ENCODE measurements at places on chromosomes 2 and 18.

- peak; percentile 61 for DNase-seq
These were observed 12.7 kb downstream of the ICOS start for GRCh38 chr2:203949228-203949627.

- peak; percentile 63 for DNase-seq
These were observed 1.5 kb downstream of the SLC39A10 start for GRCh38 chr2:195658541-195658890.

- no peak for DNase-seq
These were observed 607.9 kb upstream of the ID2 start for GRCh38 chr2:8073916-8074315.

DNA sequence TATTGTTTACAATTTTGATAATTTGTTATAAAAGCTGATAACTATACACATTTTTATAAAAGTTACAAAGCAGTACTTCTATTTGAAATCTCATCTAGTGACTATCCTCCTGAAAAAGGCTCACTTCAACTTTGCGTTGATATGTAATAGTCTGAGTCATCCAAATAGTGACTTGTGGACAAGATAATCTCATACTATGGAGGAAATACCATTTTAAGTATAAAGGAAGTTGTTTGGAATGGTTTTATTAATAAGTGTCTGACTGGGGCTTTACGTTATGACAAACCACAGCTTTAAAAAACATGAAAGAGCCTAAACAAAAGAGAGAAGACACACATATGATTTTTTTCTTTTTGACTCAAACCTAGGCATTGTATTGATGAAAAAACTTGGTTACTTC lies 272.3 kb upstream of the COL3A1 start:
- DNase-seq = no peak

DNA sequence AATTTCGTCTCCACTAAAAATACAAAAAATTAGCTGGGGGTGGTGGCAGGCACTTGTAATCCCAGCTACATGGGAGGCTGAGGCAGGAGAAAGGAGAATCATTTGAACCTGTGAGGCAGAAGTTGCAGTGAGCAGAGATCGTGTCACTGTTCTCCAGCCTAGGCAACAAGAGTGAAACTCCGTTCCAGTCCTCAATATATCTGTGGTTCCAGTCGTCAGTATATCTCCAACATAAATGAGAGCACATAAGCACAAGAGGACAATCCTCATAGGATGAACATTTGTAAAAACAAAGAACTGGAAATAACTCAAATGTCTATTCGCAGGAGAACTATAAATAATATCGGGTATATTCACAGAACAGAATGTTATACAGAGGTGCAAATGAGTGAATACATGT lies 13.1 kb upstream of the PLEK start:
- no peak for DNase-seq

DNA sequence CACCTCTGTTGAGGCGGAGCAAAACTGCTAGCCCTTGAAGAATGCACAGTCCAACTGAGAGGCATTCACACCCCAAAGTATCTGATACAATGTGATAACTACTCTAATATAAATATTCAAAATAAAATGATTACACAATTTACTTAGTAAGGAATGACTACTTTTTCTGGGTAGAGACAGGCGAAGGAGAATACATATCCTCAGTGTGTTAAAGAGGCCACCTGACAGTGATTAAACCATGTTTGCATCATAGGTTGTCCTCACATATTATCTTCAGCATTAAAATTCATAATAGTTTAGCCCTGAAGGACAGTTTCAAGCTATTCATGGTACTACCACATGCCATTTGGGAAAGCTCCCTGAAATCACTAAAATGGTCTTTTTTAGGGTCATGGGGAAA lies 16.9 kb upstream of the BAZ2B start:
- DNase-seq = no peak

- no peak for DNase-seq
These were observed 12.9 kb upstream of the SNORC start for GRCh38 chr2:232857158-232857563.

- DNase-seq = no peak
These were observed 12.8 kb downstream of the RBFA start for GRCh38 chr18:80046961-80047541.

DNA sequence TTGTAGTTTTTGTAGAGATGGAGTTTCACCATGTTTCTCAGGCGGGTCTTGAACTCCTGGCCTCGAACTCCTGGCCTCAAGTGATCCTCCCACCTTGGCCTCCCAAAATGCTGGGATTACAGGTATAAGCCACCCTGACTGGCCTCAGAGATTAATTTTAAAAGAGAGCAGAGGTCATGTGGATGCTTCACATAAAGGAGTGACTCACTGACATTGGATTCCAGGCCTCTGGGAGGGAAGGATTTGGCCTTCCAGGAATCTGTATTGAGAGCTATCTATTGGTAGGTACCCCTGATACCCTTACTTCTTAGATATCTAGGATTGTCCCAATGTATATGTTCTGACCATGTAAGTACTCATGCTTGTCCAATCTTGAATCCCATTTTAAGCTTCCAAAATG lies 138.4 kb downstream of the FAM161A start:
- no peak for DNase-seq

DNA sequence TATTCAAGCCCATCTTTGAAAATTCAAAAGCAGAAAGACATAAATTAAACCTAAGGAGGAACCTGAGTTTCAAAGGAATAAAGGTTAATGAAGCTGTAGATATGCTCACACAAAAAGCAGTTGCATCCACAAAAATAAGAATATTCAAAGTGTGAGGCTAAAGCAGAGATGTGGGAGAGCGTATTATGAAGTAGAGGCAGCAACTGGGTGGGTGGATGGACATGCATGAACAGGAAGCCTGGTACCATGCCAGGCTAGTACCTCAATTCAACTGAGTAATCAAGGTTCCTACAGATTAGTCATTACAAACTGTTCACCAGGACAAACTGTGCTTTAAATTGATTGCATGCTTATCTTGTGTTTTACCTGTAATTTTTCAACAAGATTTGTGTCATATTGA lies 330.0 kb upstream of the PKDCC start:
- DNase-seq = no peak

DNA sequence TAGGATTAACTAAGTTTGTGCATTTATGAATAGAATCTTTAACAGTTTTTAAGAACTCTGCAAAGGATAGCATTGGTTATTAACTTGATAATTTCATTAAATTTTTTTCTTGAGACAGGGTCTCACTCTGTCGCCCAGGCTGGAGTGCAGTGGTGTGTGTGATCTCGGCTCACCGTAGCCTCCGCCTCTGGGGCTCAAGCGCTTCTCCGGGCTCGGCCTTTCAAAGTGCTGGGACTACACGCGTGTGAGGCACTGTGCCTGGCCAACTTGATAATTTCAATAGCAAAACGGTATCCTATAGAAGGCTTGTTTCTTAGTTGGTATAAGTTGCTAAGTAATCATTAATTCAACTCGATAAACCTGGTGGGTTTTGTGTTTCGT lies 38.0 kb downstream of the ADNP2 start:
- DNase-seq = no peak

DNA sequence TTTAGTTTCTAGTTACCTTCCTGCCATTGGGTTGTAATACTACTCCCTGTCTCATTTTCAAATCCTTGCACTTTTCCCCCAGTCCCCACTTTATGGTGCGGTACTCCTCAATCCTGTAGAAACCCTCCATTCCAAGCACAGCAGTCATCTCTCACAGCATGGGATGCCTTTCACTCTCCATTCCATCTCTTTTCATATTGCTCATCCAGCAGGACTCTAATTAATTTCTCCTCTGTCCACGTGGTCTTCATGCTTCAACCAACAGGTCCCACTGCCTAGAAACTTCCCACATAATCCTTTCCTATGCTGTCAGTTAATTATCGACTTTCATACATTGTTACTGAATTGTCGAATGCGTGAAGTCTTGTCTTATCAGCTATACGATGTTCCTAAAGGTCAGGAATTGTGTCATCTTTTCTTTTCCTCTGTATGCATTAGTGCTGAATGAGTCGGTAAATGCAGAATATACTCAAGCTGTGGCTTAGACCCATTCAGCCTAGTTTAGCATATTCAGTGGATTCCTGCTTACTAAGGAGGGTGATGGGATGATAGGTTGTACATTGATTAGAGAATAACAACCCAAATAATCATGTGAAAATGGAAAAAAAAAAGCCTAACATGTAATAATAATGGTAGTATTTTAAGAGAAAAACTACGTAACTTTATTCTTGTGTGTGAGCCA lies 89.7 kb downstream of the CRIM1 start:
- no peak for DNase-seq

- DNase-seq = no peak
These were observed 95.6 kb downstream of the SH3BP4 start for GRCh38 chr2:235047171-235048160.

- DNase-seq = no peak
These were observed 5.8 kb downstream of the SMIM21 start for GRCh38 chr18:75421656-75422055.

DNA sequence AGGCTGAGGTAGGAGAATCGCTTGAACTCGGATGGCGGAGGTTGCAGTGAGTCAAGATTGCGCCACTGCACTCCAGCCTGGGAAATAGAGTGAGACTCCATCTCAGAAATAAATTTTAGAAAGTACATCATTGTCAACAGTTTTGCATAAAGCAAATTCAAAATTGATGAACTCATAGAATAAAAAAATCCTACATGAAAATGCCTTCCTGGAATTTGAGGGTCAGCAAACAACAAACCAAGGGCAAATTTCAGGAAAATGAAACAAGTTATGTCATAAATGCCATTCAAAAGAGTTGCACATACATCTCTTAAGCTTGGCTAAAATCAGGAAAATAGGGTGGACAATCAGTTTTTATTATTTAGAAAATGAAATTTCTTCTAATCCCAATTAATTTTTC lies 45.1 kb downstream of the COL5A2 start:
- DNase-seq = no peak

- DNase-seq = no peak
These were observed 80.4 kb downstream of the EPB41L3 start for GRCh38 chr18:5463390-5463789.

- no peak for DNase-seq
These were observed 3.0 kb downstream of the ADRA2B start for GRCh38 chr2:96113367-96113677.

- peak; percentile 38 for DNase-seq
These were observed 14.1 kb upstream of the CNNM3 start for GRCh38 chr2:96801786-96802595.

GRCh38 chr2:236250909-236251579 lies 13.2 kb downstream of the ASB18 start:
- DNase-seq = no peak

GRCh38 chr2:138500592-138501424 lies 762 bp upstream of the SPOPL start:
- no peak for DNase-seq

GRCh38 chr2:34037157-34037556 lies 438.1 kb upstream of the FAM98A start:
- DNase-seq = no peak

- no peak for DNase-seq
These were observed 24.2 kb downstream of the HPCAL1 start for GRCh38 chr2:10326707-10327594.

DNA sequence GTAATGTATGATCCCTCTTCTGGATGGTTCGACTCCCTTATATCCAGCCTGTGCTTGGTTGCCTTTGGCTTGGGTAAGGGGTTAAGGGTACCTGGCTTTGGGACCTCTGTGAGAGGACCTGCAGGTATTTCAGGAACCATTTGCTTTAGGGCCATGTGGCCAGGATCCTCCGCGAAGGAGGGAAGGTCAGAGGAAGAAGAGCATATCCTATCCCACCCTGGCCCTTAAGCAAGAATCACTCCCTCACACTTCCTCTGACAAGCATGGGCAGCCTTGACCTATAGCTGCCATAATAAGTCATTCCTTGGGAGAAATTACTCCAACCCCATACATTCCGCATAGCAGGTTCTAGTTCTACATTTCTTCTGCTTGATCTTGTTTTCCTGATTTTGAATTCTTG lies 59.1 kb upstream of the TXNDC2 start:
- no peak for DNase-seq

DNA sequence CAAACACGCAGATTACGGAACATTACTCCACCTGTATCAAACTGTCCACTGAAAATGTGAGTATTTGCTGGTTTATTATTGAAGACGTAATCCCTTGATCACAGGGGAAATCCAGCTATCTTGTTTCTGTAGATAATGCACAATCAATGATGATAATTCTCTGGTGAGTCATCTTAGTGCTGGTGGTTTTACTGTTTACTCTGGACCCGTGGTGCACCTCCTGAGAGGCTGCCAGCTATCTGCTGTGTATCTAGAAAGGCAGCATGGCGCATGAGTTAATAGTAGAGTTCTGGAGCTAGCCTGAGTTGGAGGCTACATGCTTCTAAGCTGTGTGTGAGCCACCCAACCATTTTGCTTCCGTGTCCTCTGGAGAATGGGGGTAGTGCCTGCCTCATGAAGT lies 6.5 kb downstream of the NCAPH start:
- peak; percentile 76 for DNase-seq

DNA sequence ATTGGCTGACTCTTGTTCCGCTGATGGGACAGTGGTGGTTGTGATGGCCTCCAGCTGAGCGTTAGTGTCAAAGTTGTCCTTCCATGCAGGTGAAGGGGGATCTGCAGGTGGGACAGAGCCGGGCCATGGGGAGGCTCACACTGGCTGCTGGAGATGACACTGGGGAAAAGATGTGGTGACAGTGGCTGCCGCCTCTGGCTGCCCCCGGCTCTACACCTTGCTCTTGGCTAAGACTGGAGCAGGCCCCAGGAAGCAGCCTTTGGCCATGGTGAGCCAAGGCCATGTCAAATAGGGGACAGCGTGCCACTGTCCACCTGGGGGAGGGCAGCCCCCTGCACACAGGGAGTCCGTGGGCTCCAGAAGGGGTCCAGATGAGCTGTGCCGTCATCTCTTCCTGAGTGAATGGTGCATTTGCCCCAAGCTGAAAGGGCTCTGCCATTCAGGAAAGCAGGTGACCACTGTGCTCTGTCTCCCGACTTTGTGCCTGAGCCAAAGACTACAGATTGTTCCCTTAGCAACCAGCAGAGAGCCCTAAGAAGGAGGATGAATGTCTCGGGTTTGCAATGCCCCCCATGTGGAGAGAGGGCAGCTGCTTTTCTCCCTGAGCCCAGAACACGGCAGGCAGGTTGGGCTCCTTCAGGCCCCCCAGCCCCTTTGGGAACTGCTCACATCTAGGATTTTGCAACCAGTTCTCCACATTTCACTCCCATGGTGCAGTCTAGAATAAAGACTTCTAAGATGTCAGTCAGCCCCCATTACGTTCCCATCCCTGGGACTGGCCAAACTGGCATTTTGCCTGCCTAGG lies 79.1 kb upstream of the BCL2L11 start:
- DNase-seq = no peak

DNA sequence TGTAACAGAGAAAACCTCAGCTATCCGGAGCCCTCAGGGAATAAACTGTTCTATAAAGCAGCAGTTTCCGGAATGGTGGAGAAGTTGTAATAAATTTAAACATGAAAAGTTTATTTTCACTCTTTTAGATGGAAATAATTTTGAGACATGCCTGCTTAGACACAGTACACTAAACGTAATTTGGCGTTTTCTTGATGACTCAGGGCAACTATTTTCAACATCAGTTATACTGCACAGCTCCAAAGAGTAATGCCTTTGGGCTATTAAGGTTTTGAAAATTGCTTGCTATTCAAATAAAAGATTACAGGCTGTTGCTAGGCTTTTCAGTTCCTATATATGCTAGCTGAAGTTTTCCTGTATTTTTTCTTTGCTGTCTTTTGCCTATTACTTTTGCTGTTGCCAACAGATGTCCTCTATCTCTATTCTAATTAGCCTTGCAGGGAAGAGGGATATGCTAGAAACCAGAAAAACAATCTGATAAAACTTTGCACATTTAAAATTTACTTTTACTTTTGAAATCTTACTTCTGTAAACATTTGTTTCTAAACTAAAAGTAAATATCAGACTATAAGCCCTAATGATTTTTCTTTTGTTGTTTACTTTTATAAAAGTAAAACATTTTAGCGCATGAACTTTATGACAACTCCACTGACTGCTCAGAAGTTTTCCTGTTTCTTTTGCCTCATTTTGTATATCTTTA lies 113.4 kb upstream of the WDSUB1 start:
- no peak for DNase-seq

Measured in CD4-positive, alpha-beta T cell treated with Interleukin-17A for 1 hour (primary cell).